Astrocyte of the hippocampus (primary cell): ENCODE measurements at places on chromosomes 3 and 15.

DNA sequence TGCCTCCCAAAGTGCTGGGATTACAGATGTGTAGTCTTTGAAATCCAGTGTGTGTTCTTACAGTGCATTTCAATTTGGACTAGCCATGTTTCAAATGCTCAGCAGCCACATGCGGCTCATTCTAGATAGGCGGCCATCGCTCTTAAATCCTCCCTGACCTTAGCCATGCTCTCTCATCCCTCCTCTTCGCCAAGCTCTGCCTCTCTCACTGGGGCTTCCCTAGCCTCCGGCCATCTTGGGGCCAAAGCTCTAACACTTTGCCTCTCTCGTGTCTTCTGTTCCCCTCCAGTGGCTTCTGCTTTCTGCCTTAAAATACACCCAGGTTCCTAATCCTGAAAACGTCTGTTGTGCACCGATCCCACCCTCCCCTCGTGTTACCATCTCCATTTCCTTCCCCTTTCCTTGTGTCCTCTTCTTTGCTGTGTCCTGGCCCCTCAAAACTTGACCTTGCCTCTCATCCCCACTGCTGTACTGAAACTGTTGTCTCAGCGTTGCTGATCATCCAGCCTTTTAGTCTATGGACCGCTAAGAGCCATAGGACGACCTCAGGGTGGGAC is 1.4 kb upstream of the GHRL start:
- DNase-seq = no peak

GRCh38 chr15:71189718-71190117 is 74.4 kb downstream of the THSD4 start:
- peak; percentile 50 for DNase-seq

DNA sequence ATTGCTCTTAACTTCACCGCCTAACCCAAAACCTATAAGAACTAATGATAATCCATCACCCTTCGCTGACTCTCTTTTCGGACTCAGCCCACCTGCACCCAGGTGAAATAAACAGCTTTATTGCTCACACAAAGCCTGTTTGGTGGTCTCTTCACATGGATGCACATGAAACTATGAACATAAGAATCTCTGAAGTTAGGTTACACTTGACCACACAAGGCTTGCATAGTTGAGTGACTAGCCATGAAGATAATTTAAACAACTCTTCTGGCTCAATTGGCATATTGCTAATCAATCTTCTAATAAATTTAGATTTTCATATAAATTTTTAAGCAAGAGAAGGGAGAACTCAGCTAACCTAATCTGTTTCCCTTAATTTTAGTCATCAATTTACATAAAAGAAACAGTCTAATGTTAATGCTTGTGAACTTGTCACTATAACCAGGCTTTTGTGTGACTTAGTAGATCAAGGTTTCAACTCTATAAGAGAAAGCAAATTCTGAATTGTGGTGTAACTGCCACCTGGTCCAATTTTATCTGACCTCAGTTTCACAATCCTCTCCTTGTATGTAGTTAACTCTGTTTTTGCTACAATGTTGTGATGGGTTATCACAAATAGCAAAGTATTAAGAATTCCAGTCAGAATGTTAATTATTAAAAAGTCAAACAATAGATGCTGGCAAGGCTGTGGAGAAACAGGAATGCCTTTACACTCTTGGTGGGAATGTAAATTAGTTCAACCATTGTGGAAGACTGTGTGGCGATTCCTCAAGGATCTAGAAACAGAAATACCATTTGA is 82.0 kb downstream of the HHLA2 start:
- no peak for DNase-seq

GRCh38 chr15:57849317-57849716 is 142.8 kb downstream of the POLR2M start:
- no peak for DNase-seq

GRCh38 chr15:78407608-78408354 is 30.2 kb upstream of the IREB2 start:
- DNase-seq = no peak

GRCh38 chr3:101646726-101647125 is 30.2 kb downstream of the ZBTB11 start:
- peak; percentile 18 for DNase-seq
